T-helper 2 cell treated with Interferon-gamma antibody and Interleukin-4, amounts not matched to agents 100 ng/mL and 5 ng/mL, for 36 hours (primary cell): ENCODE measurements at places on chromosomes 16 and 17. TPM values are rescaled to one million over a fixed set of nuclear protein-coding genes. Genes with fewer than 3 reads are reported as not detected.

The SOX15 gene
- 0.25 and 0.50 TPM in 2 replicates for total RNA-seq

The TBC1D3H gene
- not detected in 2 replicates for total RNA-seq

The SDR42E1 gene
- 6.1 and 7.3 TPM in 2 replicates for total RNA-seq

The LGALS9B gene
- 2.0 and 2.2 TPM in 2 replicates for total RNA-seq

The RPL23 gene
- total RNA-seq = 1,220 and 1,230 TPM in 2 replicates

The CACNG5 gene
- total RNA-seq = not detected in 2 replicates

The IGFBP4 gene
- 191 TPM in 2 replicates for total RNA-seq

The SLFN14 gene
- not detected in 2 replicates for total RNA-seq

The B9D1 gene
- total RNA-seq = 2.8 and 4.2 TPM in 2 replicates

The SKAP1 gene
- total RNA-seq = 112 and 117 TPM in 2 replicates

The CCL17 gene
- total RNA-seq = not detected in 2 replicates

The PLEKHM1 gene
- 41.1 and 48.7 TPM in 2 replicates for total RNA-seq

The HSD17B1 gene
- total RNA-seq = 0.77 and 1.1 TPM in 2 replicates

The TEKT1 gene
- total RNA-seq = not detected in 2 replicates

The MYH8 gene
- total RNA-seq = not detected in 2 replicates
